ENCODE measurements at places on chromosomes 16 and 17.

DNA sequence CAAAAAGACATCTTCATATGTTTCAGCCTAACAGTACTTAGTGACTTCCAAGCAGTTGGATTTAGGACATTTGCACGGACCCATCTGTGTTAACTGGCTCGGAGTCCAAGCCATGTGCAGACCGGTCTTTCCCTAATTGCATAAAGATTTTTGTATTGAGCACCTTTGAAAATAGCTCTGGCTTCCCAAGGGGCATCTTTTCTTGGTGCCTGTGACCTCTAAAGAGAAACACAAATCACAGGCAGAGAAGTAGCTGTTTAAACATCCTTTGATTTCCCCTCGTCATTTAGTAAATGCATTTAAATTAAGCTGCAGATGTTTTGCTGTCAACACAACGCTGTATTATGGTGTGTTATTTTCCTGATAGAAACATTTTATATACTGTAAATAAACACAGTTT, 288.2 kb upstream of the SALL1 start:
- no peaks in the 10 kb centered on the region for H3K27me3 ChIP-seq
- no peaks in the 10 kb centered on the region for H3K36me3 ChIP-seq
- no peak overlapping the region for H3K27ac ChIP-seq

DNA sequence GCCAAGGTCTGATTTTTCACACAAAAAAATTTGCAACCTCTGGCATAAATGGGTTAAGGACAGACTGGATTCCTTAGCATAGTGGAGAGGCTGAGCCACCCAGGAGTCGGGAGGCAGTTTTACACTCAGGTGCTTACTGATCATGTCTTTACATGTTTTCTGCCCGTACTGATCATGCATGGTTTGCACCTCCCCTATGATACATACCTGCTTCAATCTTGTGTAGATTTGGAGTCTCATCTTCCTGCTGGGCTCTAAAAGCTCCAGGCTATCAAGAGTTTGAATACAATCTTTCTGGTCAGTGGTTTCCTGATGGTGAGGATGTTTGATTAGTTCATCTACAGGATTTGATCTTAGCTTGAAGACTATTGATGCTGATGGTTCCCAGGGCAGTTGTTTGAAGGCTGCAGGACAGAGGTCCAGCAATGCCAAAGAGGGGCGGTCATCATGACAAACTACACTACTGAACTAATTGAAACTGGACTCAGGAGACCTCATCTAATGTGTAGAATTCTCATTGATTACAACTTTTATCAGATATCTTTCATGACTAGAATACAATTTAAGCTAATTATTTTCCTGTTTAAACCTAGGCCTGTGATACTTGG, 6.9 kb downstream of the C1QBP start:
- H3K27ac ChIP-seq: no peak overlapping the region
- no peaks in the 10 kb centered on the region for H3K27me3 ChIP-seq
- peaks cover 7% of the 10 kb centered on the region for H3K36me3 ChIP-seq
- no peak overlapping the region for H3K4me3 ChIP-seq

DNA sequence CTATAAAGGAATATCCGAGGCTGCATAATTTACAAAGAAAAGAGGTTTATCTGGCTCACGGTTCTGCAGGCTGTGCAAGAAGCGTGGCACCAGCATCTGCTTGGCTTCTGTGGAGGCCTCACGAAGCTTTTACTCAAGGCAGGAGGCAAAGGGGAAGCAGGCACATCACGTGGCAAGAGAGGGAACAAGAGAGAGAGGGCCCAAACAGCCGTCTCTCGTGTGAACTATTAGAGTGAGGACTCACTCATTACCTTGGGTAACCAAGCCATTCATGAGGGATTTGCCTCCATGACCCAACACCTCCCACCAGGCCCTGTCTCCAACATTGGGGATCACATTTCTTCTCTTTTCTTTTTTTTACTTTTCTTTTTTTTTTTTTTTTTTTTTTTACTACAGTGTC, 7.5 kb upstream of the ALKBH5 start:
- H3K36me3 ChIP-seq: no peaks in the 10 kb centered on the region
- no peak overlapping the region for H3K4me3 ChIP-seq
- DNase-seq: no peak
- no peaks in the 10 kb centered on the region for H3K4me1 ChIP-seq

DNA sequence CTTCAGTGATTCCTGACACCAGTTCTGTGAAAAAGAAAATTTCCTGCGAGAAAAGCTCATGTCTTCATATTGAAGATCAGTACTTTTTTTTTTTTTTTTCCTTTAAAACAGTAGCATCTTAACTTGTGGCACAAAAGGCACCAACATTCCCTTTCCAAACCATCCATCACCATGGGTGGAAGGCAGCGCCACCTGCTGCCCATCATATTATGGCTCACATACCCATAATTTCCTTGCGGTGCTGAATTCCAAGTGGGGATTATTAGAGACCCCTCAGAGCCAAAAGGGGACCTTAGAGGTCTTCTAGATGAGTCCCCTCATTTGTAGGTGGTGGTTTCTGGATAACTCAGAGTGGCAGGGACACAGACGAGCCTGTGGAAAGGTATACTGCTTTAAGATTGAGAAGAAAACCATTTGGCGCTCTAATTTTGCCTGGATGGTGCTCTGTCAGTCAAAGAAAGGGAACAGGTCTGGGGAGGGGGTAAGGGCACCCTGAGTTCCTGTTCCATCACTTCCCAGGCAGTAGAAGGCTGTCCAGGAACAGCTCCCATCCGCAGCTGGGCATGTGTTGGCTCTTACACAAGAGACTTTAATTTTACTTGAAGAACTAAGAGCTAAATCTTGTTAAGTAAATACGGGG, 7.9 kb upstream of the SOST start:
- peaks cover 5% of the 10 kb centered on the region for H3K36me3 ChIP-seq
- no peak overlapping the region for H3K4me3 ChIP-seq
- no peaks in the 10 kb centered on the region for H3K4me1 ChIP-seq
- H3K27me3 ChIP-seq: no peaks in the 10 kb centered on the region
- peak; percentile 70 for DNase-seq

All from colonic mucosa (tissue), 4 donors.